ENCODE measurements at places on chromosomes 12 and 14.

- DNase-seq = peak; percentile 35
Observed at GRCh38 chr12:726281-727140, 25.9 kb upstream of the WNK1 start.

GRCh38 chr14:32028599-32028998, 48.5 kb upstream of the ARHGAP5 start:
- no peak for DNase-seq

DNA sequence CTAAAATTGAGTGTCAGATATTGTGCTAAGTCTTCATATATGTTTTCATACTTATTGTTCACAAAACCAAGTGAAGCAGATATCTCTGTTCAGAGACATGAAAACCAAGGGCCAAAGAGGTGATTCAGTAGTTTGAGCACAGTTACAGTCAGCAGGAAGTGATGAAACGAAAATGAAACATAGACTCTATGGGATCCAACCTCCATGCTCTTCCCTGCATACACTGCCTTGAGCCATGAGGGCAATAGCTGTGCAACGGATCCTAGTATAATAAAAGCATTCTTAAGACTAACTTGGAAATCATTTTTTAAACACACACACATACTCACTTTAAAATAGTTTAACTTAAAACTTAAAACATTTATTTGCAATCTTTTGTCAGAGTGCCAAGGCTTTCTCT, 27.9 kb downstream of the ESR2 start:
- peak; percentile 43 for DNase-seq

- no peak for DNase-seq
Observed at GRCh38 chr12:120652656-120653435, 12.4 kb downstream of the CABP1 start.

GRCh38 chr14:91354979-91355685, 62.5 kb downstream of the CCDC88C start:
- no peak for DNase-seq

GRCh38 chr12:97912943-97913342, 450.3 kb downstream of the RMST start:
- DNase-seq = no peak

DNA sequence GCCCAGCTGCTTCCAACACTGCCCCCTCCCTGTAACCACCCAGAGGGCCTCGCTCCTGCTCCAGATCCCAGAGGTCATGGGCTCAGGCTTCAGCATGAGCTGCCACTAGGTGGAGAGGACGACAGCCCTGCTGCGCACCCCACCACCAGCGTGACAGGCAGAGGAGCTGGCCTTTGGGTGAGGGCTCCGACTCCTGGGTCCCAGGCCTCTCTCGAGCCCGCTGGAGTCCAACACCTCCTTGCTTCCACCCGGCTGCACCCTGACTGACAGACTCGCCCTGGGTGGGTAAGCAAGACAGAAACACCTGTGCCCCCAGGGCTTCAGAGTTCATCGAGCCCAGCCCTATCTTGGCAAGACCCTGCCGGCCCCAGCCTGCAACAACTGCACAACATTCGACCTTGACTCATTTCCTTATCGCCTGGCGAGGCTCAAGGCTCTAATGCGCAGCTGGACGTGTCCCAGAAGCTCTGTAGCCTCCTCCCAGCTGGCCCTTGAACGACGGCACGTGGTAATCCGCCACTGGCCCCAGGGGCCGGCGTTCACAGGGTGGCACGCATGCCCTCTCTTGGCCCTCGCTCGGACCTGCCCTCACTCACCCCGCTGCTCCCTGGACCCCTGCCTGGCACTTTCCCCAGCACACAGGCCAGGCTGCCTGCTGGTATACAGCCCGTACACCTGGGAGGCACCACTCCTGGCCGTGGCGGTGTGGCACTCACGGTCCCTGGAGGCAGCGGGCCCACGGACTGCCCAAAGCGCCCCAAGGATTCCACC, 28.0 kb downstream of the VPS37B start:
- peak; percentile 43 for DNase-seq

DNA sequence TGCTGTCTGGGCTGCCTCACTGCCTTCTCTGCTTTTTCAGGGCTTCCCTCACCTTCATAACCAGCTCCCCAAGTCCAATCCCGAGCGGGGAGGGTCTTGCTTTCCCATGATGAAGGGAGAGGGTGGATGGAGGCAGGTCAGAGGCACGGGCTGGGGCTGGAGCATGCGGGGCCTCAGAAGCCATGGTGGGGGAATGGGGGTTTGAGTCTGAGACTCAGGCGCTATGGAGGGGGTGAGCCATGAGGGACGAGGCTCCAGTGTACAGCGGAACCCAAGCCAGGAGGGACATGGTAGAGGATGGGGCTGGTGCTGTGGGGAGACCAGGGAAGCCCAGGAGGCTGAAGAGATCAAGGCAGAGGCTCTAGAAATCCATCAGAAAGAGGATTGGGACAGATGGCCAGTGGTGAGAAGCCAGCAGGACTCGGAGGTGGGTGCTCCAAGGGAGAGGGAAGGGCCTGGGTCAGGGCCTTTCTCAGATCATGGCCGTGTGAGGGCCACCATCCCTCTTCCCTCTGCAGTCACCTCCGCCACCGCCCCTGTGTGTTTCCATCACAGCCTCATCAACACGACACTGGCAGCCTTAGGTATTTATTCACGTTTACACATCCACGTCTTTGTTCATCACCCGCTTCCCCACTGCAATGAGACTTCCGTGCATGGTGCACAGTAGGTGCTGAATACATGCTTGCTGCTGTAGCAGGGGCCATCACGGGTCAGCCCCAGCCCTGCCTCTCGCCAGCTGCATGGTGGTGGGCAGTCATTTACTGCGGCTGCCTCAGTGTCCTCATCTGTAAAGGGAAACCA, 144.7 kb downstream of the ADGRD1 start:
- DNase-seq = no peak

DNA sequence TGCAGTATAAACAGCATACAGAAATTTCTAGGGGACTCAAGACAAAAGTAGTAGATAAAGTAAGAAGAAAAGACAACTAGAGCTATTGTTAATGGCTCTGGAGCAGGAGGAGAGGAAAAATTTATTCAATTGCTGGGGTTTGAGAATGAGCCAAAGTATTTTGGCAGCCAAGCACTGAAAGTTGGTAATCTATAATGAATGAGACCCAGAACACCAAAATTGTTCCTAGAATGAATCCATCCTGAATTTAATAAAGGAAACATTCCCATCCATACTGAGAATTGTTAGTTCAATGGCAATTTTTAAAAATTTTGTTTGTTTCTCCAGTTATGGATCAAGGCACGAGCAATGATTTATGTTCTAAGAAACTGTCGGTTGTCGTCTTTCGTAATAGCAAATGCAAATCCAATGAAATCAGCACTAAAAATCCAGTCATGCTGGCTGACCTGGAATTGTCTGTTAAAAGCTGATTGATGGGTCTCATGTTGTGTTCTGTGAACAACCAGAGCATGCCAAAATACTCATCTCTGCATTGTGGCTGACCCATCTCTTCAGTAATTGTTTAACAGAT, 170.9 kb upstream of the LMNTD1 start:
- DNase-seq = no peak

DNA sequence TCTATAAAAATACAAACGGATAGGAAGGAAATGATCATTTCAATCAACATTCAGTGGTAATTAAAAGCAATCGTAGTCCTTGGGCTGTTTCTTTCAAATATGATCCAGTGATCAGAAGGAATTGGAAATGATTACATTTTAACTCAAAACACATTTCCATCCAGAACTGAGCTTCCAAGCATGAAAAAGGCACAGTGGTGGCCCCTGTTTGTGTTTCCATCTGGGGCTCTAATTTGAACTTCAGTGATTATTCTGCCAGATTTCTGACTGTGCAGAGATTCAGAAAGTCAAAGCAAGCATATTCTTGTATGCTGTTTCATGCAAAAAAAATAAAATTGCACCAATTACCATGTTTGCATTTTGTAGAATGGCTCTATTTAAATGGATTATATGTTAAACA, 157.0 kb upstream of the LMNTD1 start:
- DNase-seq = no peak

DNA sequence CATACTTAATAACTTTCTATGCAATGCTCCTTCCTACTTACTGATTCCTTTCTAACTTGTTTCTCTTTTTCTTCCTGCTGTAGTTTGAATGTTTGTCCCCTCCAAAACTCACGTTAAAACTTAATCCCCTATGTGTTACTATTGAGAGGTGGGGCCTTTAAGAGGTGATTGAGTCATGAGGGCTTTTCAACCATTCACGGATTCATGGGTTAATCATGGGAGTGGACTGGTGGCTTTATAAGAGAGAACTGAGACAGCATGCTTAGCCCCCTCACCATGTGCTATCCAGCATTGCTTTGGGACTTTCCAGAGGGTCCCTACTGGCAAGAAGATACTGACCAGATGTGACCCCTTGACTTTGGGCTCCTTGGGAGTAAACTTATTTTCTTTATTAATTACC, 66.0 kb upstream of the TRIM9 start:
- DNase-seq = no peak

DNA sequence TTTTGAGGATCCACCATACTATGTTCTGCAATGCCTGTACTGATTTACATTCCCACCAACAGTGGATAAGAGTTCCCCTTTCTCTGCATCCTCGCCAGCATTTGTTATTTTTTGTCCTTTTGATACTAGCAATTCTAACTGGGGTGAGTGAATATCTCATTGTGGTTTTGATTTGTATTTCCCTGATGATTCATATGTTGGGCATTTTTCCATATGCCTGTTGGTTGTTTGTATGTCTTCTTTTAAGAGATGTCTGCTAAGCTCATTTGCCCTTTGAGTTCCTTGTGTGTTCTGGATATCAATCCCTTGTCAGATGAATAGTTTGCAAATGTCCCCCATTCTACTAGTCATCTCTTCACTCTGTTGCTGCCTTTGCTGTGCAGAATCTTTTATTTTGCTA, 49.0 kb upstream of the MSRB3 start:
- DNase-seq = peak; percentile 21

DNA sequence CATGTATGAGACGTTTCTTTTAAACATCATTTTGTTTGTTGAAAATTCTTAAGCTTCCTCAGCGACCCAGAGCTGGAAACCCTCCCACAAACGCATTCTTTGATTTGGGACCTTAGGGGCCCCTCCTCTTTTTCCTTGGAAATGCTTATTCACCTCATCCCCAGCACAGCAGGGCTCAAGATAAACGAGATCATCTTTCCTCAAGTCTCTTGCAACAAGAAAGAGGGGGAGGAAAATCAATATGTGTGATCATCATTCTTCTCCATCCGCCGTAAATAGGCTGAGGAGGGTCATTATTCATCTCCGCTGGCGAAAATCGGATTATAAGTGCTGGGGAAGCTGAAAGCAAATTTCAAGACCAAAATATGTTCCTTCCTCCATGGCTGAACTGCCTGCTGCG, 1415.2 kb downstream of the AACS start:
- DNase-seq = no peak

GRCh38 chr14:55122440-55122986, 6.5 kb upstream of the LGALS3 start:
- DNase-seq = no peak

- DNase-seq = no peak
Observed at GRCh38 chr12:89690925-89691324, 17.7 kb downstream of the ATP2B1 start.

- DNase-seq = no peak
Observed at GRCh38 chr14:35822501-35822900, 3.6 kb upstream of the BRMS1L start.

DNA sequence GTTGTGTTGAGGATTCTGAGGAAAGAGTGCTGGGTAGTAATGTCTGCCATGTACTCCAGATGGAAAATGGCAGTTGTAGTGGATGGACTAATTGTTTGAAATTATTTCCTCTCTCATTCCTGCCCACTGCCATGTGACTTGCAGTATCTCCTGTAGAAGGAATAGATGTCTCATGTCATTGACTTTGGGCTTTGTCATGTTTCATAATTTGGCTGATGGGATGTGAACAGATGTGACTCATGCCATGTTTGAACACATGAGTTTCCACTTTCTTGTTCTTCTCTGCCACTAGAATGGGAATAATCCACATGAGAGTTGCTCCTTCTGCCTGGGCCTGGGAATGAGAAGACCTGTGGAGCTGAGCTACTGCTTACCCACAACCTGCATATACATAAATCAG, 2.4 kb upstream of the CALCOCO1 start:
- no peak for DNase-seq

GRCh38 chr12:56193025-56193578, 3.8 kb upstream of the SMARCC2 start:
- DNase-seq = peak; percentile 96

DNA sequence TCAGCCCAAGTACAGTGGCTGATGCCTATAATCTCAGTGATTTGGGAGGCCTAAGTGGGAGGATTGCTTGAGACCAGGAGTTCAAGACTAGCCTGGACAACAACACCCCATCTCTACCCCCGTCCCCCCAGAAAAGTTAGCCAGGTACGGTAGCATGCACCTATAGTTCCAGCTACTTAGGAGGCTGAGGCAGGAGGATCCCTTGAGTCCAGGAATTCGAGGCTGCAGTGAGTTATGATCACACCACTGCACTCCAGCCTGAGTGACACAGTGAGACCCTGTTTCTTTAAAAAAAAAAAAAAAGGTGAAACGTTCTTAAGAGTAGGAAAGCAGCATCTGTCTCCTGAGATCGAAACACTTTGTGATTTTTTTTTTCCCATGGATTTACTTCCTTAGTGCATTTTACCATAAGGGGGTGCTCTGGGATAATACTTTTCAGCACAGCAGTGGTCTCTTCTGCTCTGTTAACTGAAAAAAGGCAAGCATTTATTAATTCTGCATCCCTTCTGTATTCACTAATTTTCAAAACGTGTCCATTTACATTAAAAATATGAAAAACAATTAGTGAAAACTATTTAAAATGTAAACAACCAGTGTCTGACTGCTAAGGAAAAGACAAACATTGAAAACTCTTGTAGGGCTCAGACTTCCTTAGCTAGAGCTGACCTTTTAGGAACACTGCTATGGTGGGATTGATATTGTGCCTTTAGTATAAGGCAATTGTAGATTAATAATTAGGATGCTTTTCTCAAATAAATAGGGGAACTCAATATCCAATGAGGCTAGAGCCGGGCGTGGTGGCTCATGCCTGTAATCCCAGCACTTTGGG, 31.2 kb upstream of the USP44 start:
- peak; percentile 77 for DNase-seq

Measured in ACHN (cell line).